Activated CD4-positive, alpha-beta T cell treated with anti-CD3 and anti-CD28 coated beads, Interleukin-2, amount 50 U/mL, for 16 hours (primary cell): ENCODE measurements at places on chromosomes 2 and 18.

GRCh38 chr2:174815526-174815925, 51.3 kb upstream of the CHRNA1 start:
- DNase-seq, result no peak

GRCh38 chr18:22549260-22549937, 131.7 kb upstream of the CTAGE1 start:
- no peak for DNase-seq

GRCh38 chr2:106530866-106531265, 43.7 kb downstream of the CD8B2 start:
- no peak for DNase-seq

DNA sequence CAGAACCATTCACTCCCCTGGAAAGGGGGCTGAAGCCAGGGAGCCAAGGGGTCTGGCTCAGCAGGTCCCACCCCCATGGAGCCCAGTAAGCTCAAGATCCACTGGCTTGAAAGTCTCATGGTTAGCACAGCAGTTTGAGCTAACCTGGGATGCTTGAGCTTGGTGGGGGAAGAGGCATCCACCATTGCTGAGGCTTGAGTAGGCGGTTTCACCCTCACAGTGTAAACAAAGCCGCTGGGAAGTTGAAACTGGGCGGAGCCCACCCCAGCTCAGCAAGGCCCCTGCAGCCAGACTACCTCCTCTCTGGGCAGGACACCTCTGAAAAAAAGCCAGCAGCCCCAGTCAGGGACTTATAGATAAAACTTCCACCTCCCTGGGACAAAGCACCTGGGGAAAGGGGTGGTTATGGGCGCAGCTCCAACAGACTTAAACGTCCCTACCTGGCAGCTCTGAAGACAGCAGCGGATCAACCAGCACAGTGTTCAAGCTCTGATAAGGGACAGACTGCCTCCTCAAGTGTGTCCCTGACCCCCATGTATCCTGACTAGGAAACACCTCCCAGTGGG, 14.7 kb upstream of the TTC32 start:
- DNase-seq, result no peak

DNA sequence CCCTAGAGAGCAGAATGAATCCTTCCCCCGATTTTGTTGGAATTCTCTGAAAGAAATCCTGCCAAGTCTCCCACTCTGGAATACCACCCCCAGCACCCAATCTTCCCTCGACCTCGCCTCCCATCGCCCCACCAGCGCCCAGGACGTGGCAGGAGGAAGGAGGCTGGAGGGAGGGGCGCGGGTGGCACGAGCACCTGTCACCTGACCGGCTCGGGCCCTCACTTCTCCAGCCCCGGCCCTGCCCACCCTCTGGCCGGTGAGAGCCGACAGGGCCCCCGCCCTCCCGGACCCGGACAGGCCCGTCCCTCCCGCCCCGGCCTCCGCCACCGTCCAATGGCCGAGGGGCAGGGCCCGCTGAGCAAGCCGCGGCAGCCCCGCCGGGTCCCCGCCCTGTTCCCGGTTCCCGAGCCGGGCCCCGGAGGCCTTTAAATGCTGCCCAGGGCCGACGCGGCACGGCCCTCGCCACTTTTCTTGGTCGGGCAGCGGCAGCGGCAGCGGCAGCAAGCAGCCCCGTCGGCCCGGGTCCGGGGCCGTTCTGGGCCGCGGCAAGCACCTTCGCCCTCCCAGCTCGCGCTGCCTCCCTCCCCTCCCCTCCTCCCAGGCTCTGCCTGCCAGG, at the start of gene LGALSL:
Gene LGALSL, plus strand, starts transcription at position 393 of the 616 bp plus-strand sequence. CDS start 384 bp downstream, outside the sequence.
- DNase-seq, result peak; percentile 12

DNA sequence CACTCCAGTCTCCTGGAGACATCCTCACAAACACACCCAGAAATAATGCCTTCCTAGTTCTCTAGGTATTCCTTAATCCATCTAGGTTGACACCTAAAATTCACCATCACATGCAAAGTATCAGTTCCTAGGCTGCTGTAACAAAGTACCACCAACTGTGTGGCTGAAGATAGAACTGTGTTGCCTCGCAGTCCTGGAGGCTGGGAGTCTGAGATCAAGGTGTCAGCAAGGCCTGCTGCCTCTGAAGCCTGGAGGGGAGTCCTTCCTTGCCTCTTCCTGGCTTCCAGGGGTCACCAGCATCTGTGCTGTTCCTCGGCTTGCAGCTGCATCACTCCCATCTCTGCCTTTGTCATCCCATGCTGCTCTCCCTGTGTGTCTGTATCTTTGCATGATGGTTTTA, 36.3 kb upstream of the TMEM131 start:
- no peak for DNase-seq

GRCh38 chr18:79744625-79745024, 53.1 kb upstream of the KCNG2 start:
- DNase-seq, result no peak

DNA sequence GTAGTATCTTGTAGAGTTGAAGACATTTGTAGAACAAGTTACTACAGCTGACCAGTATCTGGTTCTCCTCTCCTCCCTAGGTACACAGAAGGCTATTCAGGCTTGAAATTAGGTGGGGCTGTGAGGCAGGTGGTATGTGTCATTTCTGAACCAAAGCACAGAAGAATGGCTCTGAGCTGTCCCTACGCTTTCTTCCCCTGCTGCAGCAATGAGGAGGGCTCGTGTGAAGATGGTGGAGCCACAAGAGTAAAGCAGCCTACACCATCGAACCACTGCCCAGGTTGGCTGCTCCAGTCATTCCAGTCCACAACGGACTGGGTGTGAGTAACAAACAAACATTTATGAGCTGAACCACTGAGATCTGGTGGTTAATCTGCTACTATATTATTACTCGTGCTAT, 148.9 kb downstream of the DTNB start:
- DNase-seq, result peak; percentile 11

- DNase-seq, result no peak
Observed at GRCh38 chr2:114400890-114401289, 41.6 kb upstream of the DPP10 start.

DNA sequence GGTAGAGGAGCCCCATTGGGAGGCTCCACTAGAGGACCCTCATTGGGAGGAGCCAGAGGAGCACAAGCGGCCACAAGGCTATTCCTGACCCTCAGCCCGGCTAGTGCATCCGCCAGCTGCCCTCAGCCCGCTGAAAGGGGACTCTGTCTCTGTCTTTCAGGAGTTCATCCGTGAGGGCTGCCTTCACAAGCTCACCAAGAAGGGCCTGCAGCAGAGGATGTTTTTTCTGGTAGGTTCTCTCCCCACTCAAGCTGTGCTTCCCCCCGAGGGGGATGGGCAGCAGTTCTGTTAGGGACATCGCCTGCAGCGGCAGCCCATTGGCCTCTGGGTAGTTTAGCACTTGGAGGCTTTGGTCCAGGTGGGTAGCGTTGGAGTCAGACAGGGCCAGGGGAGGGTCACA, 25.1 kb downstream of the STK25 start:
- no peak for DNase-seq

- DNase-seq, result peak; percentile 64
Observed at GRCh38 chr2:53969285-53969967, 1.4 kb downstream of the PSME4 start.

DNA sequence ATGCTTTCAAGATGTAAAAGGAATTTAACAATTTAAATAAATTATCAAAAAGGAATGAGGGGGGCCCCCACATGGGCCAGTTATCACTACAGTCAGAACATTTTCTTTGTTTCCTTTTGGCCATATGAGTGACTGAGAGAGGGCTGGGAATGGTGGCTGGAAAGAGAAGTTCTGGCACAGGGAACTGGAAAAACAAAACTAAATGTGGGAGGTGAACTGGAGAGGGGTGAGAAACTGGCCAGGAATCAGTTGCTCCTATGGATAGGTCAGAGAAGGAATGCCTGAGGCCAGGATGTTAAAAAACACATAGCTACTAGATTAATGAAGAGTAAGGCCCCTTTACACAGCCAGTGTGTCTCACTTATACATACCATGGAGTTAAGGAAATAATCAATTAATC, 121.0 kb downstream of the RBMS1 start:
- no peak for DNase-seq

DNA sequence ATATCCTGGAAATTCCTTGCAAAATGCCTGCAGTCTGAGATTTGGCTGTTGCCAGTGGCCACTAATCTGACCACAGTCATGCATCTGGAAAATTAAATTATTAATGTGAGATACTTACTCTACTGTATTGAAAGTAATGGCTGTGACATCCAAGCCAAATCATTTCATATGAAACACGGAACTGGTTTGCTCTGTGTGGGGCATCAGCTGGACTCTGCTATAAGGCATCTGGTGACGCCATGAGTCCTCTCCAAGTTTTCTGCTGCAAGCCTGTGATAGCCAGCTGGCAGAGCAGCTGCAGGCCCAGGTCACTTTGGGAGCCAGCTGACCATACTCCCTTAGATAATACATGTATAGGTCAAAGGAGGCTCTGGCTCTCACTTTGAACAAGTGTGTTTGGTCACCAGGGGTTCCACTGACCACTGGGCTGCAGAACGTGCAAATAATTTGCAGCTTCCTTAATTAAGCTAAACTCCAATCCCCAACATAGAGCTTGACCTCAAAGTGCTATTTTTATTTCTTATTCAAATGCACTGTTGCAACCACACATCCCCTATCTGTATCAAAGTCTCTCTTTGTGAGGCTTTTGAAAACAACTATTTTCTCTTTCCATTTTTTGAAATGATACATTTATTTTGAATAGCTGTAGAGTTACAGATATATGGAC, 152.9 kb downstream of the NCKAP5 start:
- DNase-seq, result no peak

DNA sequence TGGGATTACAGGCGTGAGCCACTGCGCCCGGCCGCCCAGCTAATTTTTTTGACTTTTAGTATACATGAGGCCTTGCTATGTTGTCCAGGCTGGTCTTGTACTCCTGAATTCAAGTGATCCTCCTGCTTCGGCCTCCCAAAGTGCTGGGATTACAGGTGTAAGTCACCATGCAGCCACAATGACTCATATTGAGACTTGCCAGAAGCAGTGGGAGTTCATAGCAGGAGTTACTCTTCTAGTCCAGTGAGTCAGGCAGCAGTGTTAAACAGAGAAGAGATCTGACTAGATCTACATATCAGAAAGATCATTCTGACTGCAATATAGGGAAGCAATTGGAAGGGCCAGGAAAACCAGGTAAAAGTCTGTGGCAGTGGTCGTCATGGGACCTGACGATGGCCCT, 1.5 kb upstream of the FLACC1 start:
- DNase-seq, result peak; percentile 70

DNA sequence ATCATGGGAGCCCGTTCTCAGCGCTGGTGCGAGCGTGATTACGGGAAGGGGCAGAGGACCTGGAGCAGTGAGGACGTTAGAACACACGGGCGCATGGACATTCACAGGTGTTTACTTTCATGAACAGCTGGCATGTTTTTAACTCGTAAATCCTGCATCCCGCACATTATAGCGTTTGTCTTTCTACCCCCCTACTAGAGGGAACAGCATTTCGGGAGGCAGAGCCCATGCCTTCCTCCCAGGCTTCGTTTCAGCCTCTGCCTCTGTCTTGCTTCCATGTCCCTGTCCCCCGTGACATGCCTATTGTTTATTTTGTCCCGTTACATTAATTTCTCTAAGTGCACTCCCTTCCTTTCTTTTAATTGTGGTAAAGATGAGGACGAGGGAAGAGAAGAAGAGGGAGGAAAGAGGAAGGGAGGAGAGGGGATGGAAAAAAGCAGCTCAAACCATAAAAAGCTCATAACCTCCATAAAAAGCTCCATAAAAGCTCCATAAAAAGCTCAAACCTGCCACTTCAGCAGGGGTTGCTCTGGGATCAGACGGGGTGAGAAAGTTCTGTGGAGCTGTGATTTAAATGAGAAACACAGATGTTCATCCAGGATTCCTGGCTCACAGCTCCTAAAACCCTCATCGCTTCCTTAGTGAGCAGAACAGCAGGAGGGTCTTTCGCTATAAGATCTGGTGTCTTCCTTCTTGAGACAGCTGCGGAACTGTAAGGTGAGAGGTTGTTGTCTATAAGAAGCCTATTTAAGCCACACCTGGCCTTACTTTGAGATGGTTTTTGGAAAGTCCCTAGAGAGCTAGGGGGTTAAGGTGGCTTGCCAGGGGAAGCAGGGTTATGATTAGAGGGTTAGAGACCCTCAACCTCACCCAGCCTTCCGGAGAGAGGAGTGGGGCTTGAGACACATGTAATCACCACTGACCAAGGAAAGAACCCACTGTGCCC, 66.6 kb upstream of the SNTG2 start:
- no peak for DNase-seq

DNA sequence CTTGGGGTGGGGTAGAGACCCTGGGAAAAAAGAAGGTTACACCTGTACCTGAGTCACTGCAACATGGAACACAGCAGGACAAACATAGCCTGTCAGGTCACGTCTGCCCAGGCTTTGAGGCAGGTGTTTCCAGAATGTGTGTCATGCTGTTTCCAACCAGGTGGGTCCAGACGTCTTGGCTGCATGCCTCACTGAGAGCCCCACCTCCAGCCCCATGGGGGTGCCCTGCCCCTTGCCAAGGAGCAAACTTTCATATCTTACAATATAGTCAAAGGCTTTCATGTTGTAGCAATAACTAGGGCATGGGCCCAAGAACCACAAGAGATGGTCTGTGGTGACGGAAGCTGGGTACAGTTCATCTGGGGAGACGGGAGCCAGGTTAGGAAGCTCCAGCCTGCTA, 499.7 kb downstream of the BCL11A start:
- DNase-seq, result no peak

DNA sequence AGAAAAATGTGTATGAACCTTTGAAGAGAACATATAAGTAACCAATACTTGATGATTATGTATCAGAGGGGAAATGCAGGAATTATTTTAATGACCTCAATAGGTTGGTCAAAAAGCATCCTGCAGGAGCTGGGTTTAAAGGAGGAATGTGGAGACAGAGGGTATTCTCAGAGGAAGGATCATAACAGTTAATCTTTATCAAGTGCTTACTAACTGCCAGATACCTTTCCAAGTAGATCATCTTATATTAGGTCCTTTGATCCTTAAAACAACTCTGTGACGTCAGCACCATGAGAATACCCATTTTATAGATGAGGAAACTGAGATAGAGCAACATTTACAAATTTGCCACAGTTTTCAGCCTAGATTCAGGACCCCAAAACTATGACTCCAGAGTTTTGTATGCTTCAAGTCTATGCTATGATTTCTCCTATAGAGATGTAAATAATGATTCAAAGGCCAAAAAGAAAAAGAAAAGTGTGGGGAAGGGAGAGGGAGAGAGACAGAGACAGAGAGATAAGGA, 3.0 kb downstream of the RFTN2 start:
- DNase-seq, result no peak

DNA sequence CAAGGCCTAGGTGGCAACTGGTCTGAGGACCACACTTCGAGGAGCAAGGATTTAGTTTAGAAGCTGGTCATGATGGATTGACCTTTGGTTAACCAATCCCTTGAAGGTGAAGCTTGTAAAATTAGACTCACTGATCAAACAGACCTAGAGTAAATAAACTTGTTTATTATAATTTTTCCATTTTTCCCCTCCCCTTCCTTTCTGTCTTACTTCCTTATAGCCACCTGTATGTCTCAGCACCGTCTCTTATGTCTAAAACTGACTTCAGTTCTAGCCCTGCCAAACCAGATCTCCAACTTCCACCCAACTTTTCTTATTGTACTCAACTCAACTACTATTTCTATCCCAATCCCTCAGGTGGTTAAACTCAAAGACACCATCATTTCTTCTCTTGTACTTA, 92.8 kb upstream of the THOC1 start:
- DNase-seq, result no peak

- DNase-seq, result no peak
Observed at GRCh38 chr2:212991120-212991519, 160.3 kb downstream of the IKZF2 start.
